Sciatic nerve (tissue), 2 donors: ENCODE measurements at places on chromosomes 11 and 22.
A peak's percentile ranks its signal among the peaks of the same experiment; 100 is the strongest.

DNA sequence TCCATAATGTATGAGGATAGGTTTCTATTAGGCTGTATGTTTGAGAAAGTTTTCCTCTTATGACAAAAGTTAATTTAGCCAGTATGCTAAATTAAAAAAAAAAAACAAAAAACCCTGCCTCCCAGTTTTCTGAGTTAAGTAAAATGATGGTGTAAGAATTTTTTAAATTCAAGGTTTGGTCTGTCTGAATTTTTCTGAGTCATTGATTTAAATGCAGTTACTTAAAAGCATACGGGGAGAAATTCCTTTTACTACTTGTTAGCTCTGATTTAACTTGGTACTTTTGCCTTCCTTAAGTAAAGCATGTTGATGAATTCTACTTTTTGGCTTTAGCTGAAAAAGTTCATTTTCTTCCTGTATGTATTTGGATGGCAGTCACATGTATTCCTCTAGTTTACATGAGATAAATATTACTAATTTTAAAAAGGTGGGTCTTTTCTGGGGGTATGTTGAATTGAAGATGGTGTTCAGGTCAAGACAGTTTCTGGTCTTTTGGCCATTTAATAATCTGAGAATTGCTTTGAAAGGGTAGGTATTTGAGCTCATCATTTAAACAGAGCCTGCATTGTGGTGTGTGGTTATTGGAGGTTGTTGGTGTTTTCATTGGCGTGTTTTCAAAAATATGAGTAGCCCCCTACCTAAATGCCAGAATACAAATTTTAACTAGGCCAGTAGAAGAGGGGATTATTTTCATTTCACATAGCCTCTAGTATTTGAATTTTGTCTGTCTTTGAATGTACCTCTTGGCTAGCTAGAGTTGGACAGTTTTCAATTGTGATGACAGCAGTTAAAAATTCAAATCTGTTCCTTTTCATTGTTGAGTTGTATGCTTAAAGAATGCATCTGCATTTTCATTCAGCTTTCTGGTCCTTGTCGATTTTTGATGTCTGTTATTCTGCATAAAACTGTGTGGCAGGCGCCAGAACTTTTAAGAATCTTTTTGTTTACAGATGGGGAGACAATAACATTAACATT is 64.7 kb downstream of the MTMR3 start:
- DNase-seq = no peak

DNA sequence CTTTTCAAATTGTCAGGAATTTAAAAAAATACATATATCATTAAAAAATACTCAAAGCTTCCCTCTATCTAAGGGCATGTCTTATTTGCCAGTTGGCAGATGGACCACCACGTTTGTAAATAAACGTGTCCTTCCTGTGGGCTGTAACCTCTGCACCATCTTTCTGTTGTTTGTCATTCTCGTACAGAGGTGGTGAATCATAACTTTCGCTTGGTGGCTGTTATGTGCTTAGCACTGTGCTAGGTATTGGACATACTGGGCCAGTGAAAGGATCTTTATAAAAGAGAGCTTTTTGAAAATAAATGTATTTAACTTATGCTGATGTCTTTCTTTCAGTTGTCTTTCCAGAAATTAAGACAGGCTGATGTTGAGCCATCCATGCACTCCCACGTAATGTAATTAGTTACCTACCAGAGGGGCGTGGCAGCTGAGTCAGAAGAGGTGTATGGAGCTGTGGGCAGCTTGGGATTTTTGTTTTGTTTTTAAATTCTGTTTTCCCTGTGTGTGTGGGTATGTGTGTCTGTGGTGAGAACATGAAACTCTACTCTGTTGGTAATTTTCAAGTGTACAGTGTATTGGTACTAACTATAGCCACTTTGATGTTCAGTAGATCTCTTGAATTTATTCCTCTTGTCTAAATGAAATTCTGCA is 62.7 kb downstream of the TECTA start:
- DNase-seq = no peak

DNA sequence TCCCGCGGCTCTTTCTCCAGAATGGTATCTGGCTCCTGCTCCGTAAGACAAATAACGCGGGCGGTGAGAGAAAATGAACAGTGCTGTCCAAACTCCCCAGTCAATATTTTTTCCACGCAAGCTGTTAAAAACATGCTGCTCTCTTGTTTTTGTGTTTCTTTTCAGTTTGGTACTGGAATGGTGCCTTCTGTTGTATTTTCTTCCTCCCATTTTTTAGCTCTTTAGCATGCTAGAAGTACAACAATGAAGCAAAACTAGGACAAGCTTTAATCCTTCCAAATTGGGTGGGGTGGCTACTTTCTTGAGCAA is 599 bp upstream of the PPP2R1B start:
- DNase-seq = no peak

- no peak for DNase-seq
These were observed 78.4 kb downstream of the MN1 start for GRCh38 chr22:27723158-27723557.

DNA sequence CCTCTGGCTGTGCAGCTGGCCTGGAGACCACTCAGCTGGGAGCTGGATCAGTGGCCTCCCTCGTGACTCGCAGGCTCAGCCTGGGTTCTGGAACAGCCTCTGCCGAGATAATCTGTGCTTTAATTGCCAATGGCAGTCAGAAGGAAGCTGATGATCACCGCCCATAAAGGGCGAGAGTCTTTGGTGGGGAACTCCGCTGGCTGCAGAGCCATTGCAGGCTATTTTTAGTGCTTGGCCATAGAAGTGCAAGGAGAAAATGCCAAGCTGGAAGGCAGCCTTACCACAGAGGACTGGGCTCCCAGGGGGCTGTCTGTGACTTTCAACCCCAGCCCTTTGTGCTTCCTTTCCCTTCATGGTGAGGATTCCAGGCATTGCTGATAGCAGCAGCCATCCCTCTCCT is 62.2 kb upstream of the TENM4 start:
- no peak for DNase-seq

- peak; percentile 64 for DNase-seq
These were observed 23.2 kb downstream of the NEAT1 start for GRCh38 chr11:65445604-65446445.

GRCh38 chr11:62595124-62595523 is 3.8 kb upstream of the TUT1 start:
- no peak for DNase-seq

- DNase-seq = no peak
These were observed 46.0 kb upstream of the WNT7B start for GRCh38 chr22:46022881-46023512.

DNA sequence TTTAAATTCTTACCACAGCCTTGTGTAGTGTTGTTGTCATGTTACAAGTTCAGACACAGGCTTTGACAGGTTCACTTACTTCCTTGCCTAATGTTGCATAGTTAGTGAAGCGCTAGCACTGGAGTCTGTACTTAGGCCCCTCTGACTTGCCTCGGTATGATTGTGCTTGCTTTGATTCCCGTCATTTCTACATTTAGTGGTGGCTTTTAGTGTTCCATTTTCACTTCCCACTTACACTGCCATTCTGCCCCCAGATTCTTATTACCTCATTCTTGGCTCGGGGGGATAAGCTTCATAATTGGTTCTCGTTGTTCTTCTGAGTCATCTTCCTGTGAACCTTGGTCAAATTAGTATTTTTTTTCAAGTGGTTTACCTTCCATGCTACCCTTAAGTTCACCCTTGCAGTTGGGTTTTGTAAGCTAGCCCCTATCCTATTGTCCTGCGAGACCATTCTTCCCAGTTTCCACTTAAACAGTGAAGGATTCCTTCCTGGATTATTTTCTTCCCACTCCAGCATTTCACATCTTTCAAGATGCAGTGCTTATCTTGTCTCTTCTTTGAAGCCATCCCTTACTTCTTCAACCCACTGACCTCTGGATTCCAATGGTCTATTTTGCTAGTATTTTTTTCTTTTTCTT is 68.7 kb downstream of the DDX10 start:
- no peak for DNase-seq

DNA sequence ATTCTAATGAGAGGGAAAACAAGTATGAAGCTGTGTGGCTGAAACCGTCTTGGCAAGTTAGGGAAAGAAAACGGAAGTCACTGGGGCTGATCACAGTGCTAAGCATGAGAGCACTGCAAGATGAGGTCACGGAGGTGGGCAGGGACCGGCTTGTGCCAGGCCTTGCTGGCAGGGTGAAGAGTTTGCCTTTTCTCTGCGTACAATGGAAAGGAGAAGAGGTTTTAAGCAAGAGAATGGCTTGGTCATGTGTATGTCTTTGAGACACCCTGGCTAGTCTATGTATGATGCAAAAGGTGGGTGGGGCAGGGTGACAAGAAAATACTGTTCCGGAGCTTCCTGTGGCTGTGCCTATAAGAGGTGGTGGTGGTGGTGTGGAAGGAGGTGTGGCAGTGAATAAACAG is 567.9 kb downstream of the NTM start:
- DNase-seq = no peak

DNA sequence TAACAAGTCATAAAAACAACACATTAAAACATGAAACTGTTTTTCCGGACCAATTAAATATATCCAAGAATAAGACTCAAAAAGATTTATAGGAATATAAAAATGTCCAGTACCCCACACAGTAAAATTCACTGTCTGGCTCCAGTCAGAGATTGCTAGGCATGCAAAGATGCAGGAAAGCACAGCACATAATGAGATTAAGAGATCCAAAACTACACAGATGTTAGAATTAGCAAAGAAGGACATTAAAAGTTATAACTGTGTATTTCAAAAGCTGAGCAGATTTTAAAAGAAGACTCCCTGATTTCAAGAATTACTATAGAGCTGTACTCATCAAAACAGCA is 13.6 kb downstream of the LRRC75B start:
- DNase-seq = no peak

GRCh38 chr22:39856588-39856987 is 37.0 kb downstream of the ENTHD1 start:
- DNase-seq = no peak

DNA sequence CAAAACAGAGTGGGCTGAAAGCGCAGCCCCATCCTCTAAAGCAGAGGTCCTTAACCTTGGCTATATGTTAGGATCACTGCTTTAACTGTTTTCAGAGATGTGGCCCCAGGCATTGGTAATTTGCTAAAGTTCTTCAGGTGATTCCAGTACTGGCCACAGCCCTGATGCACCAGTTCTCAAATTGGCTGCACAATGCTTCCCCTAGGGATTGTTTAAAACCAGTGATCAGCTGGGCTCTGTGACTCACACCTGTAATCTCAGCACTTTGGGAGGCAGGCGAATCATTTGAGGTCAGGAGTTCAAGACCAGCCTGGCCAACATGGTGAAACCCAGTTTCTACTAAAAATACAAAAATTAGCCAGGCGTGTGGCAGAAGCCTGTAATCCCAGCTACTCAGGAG is 8.4 kb upstream of the IRAG1 start:
- no peak for DNase-seq

DNA sequence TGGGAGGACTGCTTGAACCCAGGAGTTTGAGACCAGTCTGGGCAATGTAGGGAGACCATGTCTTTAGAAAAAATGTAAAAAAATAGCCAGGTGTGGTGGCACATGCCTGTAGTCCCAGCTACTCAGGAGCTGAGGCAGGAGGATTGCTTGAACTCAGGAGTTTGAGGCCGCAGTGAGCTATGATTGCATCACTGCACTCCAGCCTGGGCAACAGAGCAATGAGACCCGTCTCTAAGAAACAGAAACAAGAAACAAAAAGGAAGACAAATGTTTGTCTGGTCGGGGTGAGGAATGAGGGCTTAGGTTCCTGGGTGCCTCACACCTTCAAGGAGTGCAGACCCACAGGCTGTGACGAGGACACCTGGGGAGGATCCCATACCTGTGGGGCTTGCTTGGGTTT is 191.9 kb downstream of the CEP164 start:
- no peak for DNase-seq

DNA sequence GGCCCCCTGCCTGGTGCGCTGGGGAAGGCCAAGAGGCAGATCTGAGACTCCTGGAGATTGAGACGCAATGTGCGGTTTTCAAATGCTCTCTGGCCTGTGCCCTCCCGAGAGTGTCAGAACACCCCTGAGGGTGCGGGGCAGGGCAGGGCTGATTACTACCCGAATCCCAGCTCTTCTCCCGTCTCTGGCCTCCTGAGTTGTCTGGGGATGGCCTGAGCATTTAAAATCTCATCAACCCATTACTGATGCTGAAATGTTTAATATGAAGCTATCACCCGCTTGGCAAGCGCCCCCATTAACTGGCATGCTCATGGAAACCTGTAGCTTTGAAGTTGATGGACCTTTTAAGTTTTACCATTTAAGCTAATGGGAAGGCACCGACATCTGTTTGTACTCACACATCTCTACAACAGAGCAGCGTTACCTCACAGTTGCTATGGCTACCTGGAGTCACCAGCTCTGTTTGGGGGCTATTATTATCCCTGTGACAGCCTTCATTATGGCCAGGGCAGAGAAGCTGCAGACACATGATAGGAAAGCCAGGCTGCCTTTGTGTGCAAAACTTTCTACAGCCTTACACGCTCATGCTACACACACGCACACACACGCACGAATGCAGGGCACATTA is 3.6 kb upstream of the MB start:
- no peak for DNase-seq

DNA sequence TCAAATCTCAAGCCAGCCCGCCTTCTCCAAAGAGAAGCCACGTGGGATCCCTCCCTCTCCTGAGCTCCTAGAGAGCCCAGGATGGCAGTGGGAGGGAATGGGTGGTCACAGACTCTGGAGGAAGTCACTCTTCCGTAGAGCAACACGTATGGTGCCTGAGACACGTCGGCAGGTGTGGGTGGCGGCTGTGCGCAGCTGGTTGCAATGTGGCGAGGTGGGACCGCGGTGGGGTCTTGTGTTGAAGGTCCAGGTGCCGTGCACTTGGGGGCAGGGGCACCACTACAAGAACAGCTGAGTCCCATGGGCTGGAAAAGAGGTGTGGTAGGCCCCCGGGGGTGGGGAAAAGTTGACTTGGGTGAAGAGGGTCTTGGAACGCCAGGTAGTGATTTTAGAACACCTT is 13.4 kb upstream of the CCND1 start:
- DNase-seq = no peak

- DNase-seq = no peak
These were observed 71.3 kb upstream of the FGF3 start for GRCh38 chr11:69890476-69890875.

GRCh38 chr11:1513326-1514296 is 27.0 kb upstream of the MOB2 start:
- DNase-seq = no peak

DNA sequence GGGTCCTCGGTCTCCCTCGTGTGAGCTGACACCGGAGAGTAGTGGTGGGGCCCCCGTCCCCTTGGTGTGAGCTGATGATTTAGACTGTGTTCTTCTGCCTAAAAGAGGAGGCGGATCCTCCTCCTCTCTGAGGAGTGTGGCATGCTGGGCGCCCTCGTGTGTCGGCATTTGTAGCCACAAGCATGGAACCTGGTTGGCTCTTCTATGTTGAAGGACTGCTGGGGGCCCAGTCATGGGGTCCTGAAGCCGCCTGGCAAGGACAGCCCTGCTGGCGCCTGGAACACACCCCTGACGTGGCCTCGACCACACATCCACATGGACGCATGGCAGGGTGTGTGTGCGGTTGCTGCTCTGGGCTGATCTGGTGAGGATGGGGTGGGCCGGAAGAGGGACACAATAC is 50.2 kb downstream of the AP2A2 start:
- DNase-seq = no peak

DNA sequence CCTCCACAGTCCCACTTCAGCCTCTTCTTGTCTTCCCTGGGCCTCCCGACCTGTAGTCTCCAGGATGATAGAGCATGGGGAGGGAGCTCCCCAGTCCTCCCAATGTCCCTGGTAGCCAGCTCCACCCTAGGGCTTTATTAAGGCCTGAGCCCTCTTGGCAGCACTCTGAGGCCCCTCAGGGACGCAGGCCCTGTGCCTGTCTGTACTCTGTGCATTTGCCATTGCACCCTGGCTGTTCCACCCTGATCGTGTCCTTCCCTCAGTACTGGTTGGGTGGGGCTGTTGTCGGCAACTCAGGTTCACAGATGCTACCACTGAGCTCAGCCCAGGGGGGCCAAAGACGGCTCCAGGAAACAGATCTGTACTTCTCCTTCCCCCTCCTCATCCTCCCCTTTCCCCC is 7.2 kb downstream of the SSTR3 start:
- DNase-seq = peak; percentile 25
